Foreskin melanocyte (primary cell): ENCODE measurements at places on chromosomes 1 and 21.
A peak's percentile ranks its signal among the peaks of the same experiment; 100 is the strongest.

DNA sequence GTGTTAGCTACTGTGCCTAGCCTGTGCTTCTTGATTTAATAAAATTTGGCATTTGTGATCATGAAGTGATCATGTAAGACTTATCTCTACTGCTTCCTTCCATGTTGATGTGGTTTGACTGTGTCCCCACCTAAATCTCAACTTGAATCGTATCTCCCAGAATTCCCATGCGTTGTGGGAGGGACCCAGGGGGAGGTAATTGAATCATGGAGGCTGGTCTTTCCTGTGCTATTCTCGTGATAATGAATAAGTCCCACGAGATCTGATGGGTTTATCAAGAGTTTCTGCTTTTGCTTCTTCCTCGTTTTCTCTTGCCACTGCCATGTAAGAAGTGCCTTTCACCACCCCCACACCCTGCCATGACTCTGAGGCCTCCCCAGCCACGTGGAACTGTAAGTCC is at the start of gene OVAAL:
TSS of gene OVAAL (plus strand) at position 301 of the 400 bp plus-strand sequence.
- DNase-seq = no peak

- DNase-seq = peak; percentile 98
Measured at GRCh38 chr1:156123356-156124196, 9.1 kb downstream of the LMNA start.

- DNase-seq = no peak
Measured at GRCh38 chr1:160978510-160978927, 23.9 kb upstream of the ITLN2 start.

DNA sequence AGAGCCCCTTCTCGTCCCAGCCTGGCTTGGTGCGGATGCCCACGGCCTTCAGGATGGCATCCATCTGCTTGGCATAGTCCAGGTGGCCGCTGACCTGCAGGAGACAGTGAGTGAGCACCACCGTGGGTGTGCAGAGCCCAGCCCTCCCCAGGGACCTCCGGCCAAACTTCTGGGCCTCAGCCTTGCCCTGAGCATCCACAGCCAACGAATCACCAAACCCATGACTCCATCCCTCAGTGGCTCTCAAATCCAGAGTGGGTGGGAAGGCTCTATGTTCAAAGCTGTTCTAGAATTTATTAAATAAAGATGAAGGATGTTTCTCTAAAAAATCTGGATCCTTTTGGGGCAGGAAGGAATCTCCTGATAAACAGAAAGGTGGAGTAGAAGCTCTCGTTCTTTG is 18.7 kb downstream of the HTR6 start:
- DNase-seq = no peak

- no peak for DNase-seq
Measured at GRCh38 chr1:202697038-202697437, 13.2 kb downstream of the SYT2 start.

DNA sequence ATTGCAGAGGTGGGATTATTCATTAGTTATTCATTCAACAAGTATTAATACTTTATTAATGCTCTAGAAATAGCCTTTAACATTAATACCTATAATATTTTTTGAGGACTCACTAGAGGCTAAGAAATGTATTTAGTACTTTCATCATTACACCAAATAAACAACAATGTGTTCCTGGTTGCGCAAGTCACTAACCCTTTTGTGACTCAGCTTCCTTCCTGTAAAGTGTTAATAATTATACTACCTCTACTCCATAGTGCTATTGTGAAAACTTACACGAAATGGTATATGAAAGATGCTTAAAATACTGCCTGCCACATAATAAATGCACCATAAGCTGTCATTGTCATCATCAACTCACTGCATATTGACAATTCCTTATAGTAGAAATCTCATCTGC is 431.0 kb downstream of the DPYD start:
- no peak for DNase-seq

GRCh38 chr1:248686815-248687214 is 15.8 kb downstream of the OR14I1 start:
- no peak for DNase-seq

- DNase-seq = no peak
Measured at GRCh38 chr1:6109688-6110087, 64.0 kb downstream of the KCNAB2 start.

DNA sequence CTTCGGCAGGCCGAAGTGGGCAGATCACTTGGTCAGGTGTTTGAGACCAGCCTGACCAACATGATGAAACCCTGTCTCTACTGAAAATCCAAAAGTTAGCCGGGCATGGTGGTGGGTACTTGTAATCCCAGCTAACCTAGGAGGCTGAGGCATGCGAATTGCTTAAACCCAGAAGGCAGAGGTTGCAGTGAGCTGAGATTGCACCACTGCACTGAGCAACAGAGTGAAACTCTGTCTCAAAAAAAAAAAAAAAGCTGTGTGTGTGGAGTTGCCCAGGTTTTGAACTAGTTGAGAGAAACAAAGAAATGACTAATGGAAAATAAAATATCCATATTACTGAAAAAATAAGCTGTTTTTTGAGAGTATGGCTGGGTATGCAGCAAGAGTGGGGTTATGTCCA is 100.2 kb downstream of the GTF2B start:
- no peak for DNase-seq

- no peak for DNase-seq
Measured at GRCh38 chr21:46397993-46398392, 60.7 kb upstream of the DIP2A start.

DNA sequence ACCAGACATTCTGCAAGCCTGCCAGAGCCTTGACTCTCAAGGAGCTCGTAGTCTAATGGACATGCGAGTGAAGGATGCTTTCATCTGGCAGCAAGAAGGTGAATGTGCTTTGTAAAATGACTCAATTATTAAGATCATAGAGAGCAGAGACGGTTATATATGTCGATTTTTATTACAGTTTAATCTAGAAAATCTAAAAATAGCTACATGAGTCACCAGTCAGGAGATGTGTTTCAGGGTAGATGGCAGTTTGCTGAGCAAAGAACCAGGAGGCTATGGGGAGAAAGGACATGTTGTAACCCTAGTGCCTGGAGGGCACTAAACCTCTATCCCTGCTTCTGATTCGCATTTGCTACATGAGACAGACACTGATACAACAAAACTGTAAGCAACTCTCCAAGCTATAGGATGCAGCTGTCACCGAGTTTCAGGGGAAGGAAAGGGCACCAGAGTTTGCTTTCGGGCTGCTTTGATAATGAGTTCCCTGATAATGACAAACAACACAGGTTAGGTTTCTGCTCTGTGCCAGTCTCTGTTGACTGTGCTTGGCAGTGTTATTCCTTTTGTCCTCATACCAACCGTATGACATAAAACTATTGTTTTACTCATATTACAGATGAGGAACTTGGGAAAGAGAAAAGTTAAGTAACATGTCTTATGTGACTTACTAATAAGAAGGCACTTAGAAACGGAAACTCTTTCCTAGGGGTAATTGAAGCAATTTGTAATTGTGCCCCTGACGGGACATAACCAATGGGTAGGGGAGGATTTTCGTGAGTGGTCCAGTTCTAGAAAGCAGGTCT is 43.2 kb downstream of the C1orf198 start:
- peak; percentile 96 for DNase-seq
